D341Med (cell line): ENCODE measurements at places on chromosomes 7 and 10.
A peak's percentile ranks its signal among the peaks of the same experiment; 100 is the strongest.

DNA sequence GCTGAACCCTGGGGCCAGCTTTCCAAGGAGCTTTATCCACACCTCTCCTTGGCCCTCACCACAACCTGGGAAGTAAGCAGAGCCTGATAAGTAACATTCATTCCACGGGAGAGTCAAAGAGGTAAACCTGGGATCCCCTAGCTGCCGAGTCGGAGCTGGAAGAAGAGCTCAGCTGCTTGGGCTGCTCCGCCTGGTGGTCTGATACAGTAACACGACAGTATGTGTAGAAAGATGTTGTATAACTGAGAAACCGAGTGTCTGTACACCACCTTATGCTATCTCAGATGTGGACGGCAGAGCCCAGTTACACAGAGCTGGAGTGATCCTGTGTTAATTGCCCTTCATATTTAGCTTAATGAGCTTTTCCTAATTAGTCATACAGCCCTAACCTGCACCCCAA, 151.3 kb upstream of the KMT2E start:
- DNase-seq: peak; percentile 63

DNA sequence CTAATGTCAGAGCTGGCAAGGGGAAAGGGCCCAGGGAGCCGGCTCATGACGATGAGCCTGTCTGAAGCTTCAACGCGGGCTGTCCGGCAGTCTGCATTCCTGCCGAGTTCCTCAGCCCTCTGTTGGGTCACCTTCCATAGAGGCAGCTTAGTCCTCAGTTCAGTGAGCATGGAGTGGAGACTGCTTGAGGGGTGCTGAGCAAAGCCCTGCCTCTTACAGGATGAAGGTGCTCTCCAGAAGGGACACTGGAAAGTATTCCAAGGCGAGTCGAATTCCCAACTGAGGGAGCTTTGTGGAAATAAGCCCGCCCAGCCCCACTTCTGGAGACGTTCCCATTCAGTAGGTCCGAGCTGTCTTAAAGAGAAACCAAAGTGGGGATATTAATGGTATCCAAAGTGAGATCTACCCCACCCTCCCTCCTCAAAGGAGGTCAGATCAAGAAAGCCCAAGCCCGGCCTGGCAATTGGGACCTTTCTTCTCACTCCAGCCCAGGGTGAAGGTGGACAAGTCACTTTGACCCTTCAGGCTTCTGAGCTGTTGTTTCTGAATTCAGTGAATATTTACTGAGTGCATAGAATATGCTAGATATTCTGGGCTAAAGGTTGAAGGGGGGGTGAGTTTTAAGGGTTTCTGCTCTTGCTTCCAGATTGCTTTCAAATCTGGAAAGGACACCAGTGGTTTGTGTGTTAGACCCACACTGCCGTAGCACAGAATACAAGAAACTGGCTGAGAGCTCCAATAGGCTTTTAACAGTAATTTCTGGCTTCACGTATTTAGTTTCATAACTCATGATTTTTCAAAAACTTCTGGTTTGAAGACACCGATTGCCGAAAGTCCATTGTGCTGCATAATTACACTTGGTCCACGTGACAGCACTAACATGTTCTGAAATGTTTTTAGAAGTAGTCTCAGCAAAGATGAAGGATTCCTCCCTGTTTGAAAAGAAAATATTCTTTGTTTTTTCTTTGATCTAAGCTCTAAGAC, 3.5 kb downstream of the EGFR start:
- no peak for DNase-seq

GRCh38 chr7:38393874-38394273, 120.4 kb upstream of the TARP start:
- no peak for DNase-seq

DNA sequence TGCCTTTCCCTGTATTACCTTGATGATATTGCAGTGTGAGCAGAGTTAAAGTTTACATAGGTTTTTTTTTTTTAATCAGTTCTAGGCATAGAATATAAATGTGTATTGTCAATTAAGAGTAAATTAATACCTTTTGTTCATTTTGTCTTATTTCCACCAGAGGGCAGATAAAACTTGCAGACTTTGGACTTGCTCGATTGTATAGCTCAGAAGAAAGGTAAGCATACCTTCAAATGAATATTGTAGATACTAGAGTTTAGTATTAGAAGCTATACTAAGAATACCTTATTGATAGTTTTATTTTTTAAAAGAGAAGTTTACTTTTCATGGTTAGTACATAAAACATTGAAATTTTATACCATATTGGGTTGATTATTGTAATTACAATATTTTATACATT, 86.8 kb downstream of the MPLKIP start:
- no peak for DNase-seq

GRCh38 chr10:123862421-123863182, 29.0 kb downstream of the CPXM2 start:
- DNase-seq: no peak

- peak; percentile 72 for DNase-seq
Observed at GRCh38 chr10:118543714-118544400, 51.6 kb downstream of the PRLHR start.

DNA sequence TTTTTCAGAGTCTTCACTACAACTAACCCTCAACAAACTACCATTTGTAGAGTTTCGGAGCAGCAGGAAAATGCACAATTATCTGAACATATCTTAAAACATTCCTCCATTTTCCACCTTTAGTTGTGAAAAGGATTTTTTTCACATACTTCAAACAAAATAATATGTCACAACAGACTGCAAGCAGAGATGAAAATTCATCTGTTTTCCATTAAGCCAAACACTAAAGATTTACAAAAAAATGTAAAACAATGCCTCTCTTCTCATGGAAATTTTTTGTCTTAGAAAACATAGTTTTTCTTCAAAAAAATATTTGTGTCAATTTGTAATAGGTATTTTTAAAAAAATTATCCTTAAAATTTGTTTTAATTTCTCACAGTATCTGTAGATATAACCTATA, 98.9 kb downstream of the ARHGAP12 start:
- no peak for DNase-seq

DNA sequence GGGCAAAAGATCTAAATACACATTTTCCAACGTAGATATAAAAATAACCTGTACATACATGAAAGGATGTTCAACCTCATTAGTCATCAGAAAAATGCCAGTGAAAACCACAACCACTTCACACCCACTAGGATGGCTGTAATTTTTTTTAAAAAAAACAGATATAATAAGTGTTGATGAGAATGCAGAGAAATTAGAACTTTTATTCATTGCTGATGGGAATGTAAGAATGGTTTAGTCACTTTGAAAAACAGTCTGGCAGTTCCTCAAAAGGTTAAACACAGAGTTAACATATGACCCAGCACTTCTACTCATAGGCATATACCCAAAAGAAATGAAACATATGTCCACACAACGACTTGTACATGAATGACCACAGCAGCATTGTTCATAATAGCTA, 32.3 kb upstream of the PRKCQ start:
- DNase-seq: no peak

DNA sequence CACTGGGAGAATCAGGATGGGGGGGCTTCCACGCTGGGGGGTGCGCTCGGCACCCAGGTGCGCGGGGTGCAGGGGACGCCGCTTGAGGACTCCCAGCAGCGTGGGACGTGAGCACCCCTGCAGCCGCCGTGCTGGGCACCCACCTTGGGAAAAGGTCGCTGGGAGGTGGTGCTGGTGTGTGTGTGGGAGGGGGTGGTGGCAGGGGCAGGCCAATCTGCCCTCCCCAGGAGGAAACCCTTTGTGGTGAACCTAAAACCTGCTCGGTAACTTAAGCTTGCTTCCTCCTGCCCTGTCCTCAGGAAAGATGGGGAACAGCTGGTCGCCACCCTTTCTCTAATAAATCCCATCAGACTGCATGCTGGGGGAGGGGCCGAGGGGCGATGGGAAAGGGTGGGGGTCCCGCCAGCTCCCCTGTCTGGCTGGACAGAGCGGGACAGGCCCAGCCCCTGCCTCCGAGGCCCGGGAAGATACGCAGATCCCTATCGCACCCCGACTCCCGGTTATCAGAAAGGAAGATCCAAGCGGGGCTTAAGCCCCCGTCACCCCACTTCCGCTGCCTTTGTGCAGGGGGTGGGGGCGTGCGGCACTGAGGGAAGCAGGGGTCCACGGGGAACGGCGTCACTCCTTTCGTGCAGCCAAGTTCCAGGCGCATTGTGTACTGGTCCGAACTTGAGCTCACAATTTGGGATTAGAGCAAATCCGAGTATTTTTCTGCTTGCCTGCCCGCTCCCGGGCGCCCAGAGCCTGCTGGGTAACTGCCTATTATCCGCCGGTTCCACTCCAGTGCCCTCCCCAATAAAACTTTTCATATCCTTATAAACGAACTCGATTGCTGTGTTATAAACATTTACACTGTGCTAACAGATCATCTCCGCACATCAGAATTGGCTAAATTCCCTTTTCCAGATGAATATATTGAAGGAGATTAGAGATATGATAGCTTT, 64.6 kb downstream of the UNCX start:
- no peak for DNase-seq

- no peak for DNase-seq
Observed at GRCh38 chr7:11811709-11812108, 20.3 kb downstream of the THSD7A start.

- no peak for DNase-seq
Observed at GRCh38 chr7:74362266-74362665, 73.1 kb downstream of the CLIP2 start.

DNA sequence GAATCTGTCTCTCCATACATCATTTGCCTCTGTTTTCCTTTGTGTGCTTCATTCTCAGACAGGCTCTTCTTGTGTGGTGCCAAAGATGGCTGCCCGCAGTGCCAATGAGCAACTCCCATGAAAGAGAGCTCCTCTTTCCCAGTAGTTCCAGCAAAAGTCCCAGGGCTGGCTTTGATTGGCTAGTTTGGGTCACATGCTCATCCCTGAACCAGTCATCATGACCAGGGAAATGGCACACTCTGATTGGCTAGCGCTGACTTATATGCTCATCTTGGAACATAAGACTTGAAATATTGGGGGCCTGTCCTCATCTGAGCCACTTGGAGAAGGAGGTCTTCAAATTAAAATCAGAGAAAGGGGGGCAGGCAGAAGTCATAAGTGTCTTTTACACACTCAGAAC, 112.7 kb downstream of the CDH23 start:
- no peak for DNase-seq

DNA sequence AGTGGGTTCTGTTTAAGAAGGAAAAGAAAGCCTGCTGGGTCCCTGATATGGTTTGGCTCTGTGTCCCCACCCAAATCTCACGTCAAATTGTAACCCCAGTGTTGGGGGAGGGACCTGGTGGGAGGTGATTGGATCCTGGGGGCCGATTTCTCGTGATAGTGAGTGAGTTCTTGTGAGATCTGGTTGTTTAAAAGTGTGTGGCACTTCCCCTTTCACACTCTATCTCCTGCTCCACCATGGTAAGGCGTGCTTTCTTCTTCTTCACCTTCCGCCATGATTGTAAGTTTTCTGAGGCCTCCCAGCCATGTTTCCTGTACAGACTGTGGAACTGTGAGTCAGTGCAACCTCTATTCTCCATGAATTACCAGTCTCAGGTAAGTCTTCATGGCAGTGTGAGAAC, 42.6 kb downstream of the INPP5A start:
- no peak for DNase-seq

DNA sequence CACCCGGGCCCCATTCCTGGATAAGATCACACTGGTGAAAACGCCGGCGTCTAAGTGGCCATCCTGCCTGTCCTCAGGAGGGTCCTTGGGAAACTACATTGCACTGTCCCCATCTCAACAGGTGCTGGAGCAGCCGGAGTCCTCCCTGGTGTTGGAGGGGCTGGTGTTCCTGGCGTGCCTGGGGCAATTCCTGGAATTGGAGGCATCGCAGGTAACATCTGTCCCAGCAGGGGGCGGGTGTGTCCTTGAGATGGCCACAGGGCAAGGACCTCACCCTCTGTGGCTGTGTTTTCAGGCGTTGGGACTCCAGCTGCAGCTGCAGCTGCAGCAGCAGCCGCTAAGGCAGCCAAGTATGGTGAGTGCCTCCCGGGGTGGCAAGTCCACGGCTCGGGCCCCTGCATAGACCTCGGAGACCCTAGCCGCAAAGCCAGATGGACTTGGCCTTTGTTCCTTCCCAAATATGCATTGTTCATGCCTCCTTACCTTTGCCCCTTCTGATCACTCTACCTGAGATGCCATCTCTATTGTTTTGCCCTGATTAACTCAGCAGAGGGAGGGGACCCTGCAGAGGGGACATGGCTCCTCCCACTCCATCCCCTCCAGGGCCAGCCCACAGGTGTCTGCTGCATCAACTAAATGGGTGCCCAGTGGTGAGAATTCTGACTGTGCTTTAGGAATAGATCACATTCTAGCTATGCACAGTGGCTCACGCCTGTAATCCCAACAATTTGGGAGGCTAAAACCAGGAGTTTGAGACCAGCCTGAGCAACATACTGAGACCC, 23.8 kb downstream of the ELN start:
- no peak for DNase-seq

DNA sequence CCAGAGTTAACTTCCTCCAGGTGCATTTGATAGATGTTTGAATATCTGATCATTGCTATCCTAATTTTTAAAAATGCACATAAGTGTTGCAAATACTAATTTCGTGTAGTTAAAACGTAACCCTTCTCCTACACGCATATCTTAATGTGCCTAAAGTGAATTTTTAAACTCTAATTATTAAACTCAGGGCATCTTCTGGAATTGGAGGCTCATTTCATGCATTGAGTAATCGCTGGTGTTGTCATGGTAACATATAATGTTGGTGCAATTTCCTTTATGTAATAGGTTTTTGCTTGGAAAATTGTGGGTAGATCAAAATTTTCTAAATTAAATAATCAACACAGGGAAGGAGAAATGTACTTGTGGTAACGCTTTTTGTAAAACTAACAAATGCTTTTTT, 56.2 kb downstream of the ARMC3 start:
- DNase-seq: no peak

- no peak for DNase-seq
Observed at GRCh38 chr7:81752318-81752714, 17.5 kb downstream of the HGF start.

- no peak for DNase-seq
Observed at GRCh38 chr7:74407958-74408357, 45.7 kb upstream of the GTF2IRD1 start.

DNA sequence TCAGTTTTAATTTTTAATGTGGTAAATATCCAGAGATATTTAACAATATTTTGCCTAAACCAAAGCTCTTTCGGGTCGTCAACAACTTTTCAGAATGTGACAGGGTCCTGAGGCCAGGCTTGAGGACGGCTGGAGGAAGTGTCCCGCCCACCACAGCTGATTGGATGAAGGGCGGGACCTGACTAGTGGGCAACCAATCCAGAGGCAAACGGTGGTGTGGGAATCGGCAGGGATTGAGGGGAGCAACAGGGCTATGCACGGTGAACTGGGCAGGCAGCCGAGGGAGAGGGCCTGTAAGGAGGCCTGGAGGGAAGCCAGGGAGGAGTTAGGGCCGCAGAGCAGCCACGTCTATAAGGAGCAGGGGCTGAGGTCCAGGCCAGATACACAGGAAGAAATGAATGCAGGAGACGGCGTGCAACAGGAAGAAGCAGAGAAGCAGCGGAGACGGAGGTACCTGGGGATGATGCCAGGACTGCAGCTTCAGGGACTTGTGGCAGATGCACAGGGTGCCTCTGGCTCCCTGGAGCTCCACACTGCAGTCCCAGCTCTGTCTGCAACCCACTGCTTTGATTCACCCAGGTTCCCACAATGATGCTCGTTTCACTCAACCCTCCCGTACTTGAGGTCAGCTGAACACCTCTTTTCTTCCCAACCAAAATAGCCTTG, 46.1 kb upstream of the ZMIZ1 start:
- peak; percentile 33 for DNase-seq
